ENCODE measurements at places on chromosomes 1 and 21.

- no peak for DNase-seq
Observed at GRCh38 chr1:10541286-10541685, 66.5 kb downstream of the PEX14 start.

- DNase-seq, result no peak
Observed at GRCh38 chr1:210653771-210654170, 325.1 kb downstream of the HHAT start.

DNA sequence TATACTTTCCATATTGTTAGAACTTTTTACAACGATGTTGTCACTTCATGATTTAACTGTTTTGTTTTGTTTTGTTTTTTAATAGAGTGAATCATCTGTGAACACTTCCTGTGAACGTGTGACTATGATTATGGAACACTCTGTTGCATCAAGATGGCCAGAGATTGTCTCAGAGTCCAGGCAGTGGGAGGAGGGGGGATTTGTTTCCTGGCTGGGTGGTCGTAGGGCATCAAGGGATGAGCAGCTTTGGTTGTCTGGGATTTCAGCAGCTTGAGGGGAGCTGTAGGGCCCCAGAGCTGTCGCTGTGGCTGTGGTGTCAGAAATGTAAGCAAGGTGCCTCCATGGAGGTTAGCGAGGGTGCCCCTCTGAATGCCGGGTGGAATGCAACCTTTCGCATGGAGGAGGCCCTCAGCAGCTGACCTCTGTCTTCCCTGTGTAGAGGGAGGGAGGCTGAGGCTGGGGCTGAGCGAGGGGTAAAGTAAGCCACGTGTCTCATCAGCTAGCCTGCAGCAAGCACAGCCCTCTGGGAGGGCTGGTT lies 21.4 kb downstream of the NEK2 start:
- no peak for DNase-seq

DNA sequence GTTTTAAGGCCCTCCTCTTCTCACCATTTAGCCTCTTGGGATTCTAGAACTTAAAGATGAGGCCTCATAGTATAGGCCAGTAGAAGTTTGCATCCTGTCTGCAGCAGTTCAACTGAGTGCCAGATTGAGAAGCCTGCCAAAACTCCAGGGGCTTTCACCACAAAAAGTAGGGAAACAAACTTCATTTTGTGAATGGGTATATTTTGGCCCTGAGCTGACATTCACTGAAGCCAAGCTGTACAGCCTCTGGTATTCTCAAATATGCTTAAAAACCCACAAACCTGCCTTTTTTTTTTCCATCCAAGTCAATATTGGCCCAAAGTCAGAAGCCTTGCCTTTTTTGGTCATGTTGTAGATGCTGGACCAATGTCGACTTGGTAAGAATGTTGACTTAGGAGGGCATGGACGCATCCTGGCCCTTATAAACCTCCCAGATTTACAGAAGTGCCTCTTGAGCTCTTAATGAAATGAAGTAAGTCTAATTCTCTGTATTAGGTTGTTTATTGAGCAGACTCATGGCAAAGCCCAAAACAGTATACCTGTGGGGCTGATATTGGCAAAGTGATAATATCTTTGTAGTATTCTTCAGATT lies 337.5 kb downstream of the CHRM3 start:
- no peak for DNase-seq

DNA sequence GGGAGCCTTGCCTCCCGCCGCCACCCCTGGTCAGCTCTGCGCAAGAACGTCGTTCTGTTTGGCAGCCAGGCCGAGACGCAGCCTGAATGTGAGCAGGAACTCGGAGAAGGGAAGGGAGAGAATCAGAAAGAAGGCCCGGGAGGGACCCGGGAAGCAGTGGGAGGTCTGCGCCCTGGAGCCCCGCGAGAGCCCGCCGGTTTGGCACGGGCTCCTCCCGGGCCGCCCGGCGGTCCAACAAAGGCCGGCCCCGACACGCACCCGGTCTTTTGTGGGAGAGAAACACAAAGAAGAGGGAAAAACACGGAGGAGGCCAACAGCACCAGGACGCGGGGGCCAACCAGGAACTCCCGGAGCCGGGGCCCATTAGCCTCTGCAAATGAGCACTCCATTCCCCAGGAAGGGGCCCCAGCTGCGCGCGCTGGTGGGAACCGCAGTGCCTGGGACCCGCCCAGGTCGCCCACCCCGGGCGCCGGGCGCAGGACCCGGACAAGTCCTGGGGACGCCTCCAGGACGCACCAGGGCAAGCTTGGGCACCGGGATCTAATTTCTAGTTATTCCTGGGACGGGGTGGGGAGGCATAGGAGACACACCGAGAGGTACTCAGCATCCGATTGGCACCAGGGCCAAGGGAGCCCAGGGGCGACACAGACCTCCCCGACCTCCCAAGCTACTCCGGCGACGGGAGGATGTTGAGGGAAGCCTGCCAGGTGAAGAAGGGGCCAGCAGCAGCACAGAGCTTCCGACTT lies 2.7 kb upstream of the OLIG2 start:
- no peak for DNase-seq

DNA sequence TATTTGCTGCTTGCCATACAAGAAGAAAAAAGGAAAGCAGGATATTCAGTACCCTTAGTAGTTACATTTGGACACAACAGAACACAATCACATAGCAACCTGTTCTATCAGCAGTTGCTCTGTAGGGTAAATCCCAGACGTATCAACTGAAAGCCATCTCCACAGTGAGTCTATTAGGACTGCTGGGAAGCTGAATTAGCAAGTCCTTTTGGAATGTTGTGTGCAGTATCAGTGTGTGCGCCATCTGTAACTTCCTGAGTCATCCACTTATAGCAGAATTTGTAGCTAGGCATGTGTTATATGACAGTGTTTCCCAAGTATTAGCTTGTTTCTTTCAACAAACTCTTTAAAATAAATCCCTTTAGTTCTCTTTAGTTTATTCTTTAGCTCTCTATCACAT lies 21.3 kb downstream of the CCDC30 start:
- DNase-seq, result no peak

GRCh38 chr1:79190074-79190473 lies 183.5 kb upstream of the ADGRL4 start:
- no peak for DNase-seq

- DNase-seq, result no peak
Observed at GRCh38 chr1:91124989-91125417, 103.2 kb upstream of the ZNF644 start.

- no peak for DNase-seq
Observed at GRCh38 chr1:105399716-105400115, 1650.0 kb downstream of the AMY1C start.

DNA sequence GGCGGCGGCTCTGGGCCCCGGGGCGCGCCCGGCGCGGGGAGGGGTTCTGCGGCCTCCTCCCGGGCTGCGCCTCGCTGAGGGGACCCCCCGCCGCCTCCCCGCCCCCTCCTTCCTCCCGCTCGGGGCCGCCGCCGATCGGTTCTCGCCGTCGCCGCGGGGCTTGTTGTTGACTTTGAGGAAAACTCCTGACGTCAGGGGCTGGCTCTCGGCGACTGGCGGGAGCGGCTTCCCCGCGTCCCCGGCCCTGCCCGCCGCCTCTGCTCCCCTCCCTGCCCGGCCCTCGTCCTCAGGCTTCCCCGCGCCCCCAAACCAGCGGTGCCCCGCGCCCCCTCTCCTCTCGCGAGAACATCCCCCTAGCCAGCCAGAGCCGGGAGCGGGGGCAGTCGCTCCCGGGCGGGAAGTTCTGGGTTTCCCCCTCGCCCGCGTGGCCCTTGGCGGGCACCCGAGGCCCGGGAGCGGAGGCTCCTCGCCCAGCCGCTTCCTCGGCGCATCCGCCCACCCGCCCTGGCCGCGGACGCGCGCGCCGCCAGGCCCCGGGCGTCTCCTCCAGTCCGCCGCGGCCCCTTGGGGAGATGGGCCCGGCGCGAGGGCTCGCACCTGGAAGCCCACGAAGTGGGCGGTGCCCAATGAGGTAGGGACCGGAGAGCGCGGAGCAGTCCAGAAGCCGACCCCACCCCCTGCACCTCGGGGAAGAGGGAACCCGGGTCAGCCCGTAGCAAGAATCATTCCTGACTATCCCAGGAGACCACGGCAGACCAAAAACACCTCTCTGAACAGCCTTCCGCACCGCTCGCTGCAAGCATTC lies 611 bp upstream of the AKT3 start:
- DNase-seq, result peak; percentile 85

GRCh38 chr1:210360852-210361477 lies 32.3 kb downstream of the HHAT start:
- DNase-seq, result peak; percentile 40

DNA sequence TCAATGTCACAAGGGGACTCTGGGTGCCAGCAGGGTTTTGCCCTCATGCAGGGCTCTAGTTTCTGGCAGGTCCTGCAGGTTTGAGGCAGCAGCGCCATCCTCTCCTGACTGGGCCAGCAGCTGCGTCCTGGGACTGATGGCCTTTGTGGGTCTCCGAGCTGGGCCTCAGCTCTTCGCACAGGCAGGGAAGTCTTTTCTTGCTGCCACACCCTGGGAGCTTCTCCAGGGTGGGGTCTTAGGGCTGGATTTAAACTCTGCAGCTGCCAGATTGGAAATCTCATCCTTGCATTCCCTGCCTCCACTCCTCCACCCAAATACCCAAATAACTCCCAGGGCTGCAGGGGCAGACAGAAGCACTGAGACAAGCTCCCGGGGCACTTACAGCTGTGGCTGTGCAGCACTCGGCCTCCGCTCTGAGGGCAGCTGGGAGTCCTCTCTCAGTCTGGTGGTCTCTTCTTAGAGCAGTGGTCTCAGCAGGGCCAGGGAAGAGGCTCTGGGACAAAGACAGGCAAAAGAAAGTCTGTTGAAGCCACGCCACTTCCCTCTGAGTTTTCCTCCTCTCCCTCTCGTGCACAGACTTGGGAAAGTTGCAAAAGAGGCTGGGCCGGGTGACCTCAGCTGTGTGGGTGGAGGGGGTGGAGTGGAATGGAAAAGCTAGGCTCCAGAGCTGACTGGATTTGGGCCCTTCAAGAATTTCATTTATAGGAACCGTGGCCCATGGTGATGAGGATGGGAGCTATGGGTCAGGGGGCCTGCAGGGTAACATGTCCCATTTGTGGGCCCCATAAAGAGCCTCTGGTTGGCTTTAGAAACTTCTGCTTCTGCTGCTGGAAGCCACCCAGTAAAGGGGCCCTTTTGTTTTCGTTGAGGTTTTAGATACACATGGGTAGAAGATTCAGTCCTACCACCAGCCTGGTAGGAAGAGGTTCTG lies at the start of gene RAB7B:
RAB7B (minus strand) TSS at position 525 of the 931 bp plus-strand sequence. CDS start 9,260 bp downstream, outside the sequence.
- peak; percentile 52 for DNase-seq

- DNase-seq, result peak; percentile 94
Observed at GRCh38 chr1:921011-921837, 2.5 kb upstream of the SAMD11 start.

DNA sequence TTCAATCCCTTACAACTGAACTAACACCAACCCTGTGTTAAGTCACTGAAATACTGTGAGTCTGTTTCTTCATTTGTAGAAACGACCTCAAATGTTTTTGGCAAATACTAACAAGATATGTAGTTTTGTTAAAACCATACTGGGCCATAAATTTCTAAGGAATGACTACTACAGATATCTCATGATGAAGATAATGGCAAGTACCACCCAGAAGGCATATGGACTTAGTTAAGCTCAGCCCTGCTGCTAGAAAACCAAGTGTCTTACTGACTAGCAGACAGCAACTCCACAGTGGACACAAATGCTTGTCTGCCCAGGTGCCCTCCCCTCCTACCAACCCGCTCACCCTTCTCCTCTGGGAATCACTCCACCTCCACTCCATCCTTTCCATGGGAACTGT lies 44.5 kb upstream of the BMP8B start:
- no peak for DNase-seq

Data from iPS-NIHi11 (cell line).